ENCODE measurements at places on chromosomes 12 and 14.

DNA sequence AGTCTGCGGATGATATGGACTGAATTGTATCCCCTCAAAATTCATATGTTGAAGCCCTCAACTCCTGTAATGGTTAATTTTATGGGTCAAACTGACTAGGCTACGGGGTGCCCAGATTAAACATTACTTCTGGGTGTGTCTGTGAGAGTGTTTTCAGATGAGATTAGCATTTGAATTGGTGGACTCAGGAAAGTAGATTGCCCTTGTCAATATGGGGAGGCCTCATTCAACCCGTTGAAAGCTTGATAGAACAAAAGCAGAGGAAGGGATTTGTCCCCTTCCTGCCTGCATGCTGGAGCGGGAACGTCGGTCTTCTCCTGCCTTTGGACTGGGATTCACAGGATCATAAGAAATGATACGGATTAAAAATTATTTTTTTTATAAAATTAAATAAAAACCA, 84.5 kb downstream of the BBS10 start:
- no peak for DNase-seq

GRCh38 chr12:1047898-1048660, 57.1 kb downstream of the ERC1 start:
- peak; percentile 74 for DNase-seq

DNA sequence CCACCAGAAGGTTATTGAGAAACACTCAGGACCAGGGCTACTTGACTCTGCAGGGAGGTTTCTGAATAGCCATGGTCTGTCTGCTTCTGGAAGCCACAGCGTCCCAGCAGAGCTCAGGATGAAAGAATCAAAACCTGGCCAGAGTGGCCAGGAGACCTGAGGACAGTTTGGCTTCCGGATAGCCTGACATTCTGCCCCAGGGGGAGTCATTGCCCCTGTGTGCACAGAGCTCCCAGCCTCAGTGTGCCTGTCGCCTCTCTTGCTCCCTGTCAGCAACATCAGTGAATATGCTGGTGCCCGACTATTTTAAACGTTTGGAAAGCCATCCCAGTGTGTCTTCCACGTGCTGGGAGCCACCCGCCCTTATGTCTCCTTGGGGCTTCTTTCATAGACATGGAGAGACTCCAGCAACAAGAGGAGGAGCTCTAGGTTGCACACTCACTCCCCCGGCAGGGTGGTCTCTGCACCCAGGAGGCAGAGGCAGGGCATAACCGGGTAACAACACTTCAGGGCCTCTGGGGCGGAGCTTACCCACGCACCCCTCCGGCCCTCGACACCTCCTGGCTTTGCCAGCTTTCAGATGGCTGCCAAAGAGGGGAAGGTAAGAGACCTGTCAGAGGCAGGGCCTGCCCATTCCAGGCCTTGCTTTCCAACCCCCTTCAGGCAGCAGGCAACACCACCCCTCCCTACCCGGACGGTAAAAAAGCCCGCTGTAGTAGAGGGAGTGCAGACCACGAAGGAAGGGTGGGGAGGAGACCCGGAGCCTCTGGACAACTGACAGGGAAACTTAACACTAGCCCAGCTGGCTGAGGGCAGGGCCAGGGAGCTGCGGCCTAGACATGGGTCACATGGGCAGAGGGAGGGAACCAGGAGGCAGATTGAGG, 19.0 kb upstream of the SLC6A12 start:
- DNase-seq = peak; percentile 41

DNA sequence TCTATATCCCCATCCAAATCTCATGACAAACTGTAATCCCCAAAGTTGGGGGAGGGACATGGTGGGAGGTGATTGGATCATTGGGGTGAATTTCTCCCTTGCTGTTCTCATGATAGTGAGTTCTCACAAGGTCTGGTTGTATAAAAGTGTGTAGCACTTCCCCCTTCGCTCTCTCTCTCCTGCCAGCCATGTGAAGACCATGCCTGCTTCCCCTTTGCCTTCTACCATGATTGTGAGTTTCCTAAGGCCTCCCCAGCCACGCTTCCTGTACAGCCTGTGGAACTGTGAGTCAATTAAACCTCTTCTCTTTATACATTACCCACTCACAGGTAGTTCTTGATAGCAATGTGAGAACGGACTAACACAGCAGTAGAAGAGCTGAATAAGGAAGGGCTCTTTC, 62.6 kb upstream of the VASH1 start:
- peak; percentile 71 for DNase-seq

DNA sequence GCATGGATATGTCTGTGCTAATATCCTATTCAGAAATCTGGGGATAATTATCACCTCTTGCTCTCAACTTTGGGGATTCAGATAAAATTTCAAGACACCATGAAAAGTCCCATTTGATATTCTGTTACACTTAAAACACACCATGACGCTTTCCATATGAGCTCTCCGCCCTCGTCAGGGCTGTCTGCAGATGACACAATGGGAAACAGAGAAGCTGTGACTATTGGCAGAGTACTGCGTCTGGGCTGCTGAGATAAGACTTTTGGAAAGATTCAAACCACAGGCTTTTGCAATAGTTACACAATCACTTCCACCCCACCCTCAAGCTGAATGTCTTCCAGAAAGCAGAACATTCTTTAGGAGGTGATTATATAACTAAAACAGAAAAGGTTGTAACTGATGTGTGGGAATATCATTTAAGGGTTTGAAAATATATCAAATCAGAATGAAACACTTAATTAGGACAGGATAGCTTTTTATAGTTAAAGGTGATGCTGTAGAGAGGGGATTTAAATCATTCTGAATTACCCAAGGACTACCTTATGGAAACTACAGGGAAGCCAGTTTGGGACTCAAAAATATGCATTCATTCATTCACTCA, 75.3 kb upstream of the TMPO start:
- DNase-seq = peak; percentile 98

DNA sequence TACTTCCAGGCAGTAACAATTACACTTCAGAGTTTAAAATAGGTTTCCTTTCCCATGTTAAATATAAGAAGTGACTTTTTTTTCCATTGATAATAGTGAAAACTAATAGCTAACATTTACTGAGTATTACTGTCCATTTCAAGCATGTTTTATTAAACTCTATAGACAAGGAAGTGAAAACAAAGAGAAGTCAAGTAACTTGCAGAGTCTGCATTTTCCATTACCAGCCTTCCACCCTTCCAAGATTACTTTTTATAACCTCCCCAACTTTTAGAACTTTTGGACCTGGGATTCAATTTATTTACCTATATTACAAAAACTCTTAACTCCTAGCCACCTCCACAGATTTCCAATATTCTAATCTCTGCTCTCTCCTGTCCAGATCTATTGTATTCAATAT, 67.7 kb downstream of the SEC23A start:
- peak; percentile 3 for DNase-seq

GRCh38 chr12:6551496-6552139, 4.2 kb downstream of the IFFO1 start:
- DNase-seq = no peak

GRCh38 chr14:46519121-46519520, 132.5 kb downstream of the RPL10L start:
- DNase-seq = no peak

- no peak for DNase-seq
Observed at GRCh38 chr12:123717350-123717749, 5.2 kb downstream of the ATP6V0A2 start.

DNA sequence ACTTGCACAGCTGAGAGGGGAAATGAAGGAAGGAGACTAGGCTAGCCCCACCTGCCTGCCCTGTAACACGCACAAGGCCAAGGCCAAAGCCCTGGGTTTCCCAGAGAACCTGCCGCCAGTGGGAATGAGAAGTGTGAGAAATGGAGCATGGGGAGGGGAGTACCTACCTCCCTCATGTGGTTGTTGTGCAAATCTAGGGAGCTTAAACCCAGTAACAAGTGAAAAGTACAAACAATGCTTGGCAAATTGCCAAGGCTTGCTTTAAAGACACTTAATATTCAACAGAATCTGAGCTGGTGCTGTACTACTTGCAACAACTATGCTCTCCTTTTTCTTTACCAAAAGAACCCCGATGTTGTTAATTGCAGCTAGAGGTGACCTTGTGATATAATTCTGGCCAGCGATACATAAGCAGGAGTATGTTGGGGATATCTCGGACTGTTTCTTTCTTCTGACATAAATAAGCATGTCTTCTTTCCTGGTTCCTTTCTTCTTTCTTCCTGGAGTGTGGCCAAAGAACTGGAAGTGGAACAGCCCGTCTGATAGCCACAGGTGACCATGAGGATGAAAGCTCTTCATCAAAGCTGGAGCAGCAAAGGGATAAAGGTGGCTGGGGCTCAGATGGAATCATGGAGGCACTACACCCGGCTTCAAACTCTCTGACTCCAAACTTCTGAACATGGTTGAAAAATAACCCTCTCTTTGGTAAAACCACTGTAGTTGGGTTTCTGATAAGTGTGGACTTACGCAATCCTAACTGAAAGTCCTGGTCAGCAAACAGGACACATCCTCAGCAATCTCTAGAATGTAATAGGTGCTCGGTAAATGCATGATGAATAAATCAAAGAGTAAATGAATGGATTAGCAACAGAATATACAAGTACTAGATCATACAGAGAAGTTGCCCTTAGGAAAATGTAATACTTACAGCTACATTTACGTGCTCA, 207.9 kb downstream of the NUAK1 start:
- no peak for DNase-seq

- no peak for DNase-seq
Observed at GRCh38 chr12:5691943-5692342, 253.1 kb downstream of the ANO2 start.

DNA sequence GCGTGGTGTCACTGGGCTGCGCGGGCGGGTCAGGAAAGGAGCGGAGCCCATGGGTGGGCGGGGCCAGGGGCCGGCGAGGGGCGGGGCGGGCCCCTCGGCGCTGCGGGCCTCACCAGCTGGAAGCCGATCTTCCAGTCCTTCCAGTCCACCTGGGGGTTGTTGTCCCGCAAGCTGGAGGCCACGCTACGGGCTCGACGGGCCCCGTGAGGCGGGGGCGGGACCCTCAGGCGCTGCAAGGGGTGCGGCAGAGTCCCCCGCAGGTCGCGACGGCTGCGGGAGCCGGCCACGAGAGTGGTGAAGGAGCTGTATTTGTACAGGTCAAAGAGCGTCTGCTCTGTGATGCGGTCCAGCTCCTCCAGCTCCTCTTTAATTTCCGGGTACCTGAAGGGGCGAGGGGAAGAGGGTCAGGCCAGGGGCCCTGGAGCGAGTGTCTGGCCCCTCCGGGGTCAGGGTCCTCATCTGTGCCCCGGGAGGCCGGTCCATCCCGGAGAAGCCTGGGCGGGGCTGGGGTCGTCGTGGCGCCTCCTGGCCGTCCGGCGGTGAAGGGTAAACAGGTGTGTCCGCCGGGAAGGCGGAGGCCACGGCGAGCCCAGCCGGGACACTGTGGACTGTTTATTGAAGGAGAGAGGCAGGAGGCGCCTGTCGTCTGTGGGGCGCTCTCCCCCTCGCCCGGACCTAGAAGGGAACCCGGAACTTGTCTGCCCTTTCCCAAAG, 11.9 kb downstream of the SCNN1A start:
- peak; percentile 95 for DNase-seq

GRCh38 chr14:67440513-67440912, 28.5 kb upstream of the PLEK2 start:
- no peak for DNase-seq

DNA sequence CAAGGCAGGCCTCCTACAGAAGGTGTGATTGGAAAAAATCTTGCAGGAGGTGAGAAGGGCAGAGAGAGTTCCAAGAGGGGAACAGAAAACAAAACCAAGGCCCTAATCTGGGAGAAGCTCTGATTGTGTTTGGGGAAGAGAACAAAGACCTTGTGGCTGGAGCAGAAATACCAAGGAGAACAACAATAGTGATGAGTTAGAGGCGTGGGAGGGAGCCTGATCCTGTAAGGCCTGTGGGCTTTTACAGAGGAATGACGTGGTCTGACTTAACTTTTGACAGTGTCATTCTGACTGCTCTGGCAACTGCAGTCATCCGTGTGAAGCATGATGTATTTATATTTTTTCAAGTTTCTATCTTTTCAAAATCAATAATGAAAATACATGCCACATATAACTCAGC, 200.6 kb downstream of the ANO4 start:
- peak; percentile 40 for DNase-seq

- peak; percentile 56 for DNase-seq
Observed at GRCh38 chr12:27009881-27010301, 4.3 kb downstream of the TM7SF3 start.

DNA sequence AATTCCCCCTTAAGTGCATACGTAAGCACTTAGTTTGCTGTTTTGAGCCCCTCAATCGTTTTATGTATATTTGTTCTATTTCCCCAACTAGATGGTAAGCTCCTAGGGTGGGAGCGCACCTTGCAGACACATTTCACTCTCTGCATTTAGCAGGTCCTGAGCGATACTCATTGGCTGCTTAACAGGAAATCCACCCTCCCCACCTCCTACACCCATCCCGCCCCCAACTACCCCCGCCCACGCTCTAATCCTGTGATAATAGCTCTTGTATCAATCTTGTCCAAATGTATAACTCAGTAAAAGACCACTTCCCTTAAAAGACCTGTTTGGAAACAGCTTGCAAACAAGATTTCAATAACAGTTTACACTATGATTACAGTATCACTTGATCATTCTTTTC, 8.1 kb downstream of the LPAR5 start:
- DNase-seq = no peak

DNA sequence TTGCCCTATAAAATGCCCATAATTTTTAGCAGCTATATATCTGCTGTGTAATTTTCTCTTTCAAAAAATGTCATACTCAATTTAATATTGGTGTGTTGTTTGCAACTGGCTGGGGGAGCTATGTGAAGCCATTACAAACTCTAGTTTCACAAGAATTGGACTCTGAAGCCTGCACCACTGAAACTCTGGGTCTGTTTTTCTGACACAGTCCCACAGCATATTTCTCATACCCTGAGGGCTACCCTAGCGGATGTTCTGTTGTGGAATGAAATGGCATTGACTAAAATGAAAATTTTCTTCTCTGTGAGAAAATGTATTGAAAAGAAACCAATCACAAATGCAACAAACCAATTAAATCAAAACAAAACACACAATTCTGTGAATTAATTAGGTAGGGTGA, 284.6 kb upstream of the NPAS3 start:
- no peak for DNase-seq

Measured in suppressor macrophage (primary cell).